AG09309 (cell line): ENCODE measurements at places on chromosomes 2 and 18.

DNA sequence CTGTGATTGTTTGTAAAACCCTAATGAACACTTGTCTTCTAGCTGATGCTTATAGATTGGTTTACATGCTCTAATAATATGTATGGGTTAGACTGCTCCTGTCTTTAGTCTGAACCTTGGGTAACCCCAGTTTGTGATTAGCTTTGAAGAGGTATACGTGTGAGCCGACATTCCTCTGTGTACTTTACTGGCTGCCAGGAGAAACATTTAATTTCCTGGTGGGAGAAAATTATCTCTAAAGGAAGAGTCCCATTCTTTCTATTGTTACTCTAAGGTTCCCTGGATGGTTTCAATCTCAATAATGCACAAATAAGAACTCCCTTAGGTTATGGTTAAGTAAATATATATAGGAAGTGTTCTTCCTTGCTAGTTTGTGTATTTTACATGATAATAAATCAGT is 143.6 kb upstream of the ZSWIM2 start:
- DNase-seq = no peak

- no peak for DNase-seq
These were observed 24.5 kb downstream of the CRACDL start for GRCh38 chr2:98911376-98912154.

DNA sequence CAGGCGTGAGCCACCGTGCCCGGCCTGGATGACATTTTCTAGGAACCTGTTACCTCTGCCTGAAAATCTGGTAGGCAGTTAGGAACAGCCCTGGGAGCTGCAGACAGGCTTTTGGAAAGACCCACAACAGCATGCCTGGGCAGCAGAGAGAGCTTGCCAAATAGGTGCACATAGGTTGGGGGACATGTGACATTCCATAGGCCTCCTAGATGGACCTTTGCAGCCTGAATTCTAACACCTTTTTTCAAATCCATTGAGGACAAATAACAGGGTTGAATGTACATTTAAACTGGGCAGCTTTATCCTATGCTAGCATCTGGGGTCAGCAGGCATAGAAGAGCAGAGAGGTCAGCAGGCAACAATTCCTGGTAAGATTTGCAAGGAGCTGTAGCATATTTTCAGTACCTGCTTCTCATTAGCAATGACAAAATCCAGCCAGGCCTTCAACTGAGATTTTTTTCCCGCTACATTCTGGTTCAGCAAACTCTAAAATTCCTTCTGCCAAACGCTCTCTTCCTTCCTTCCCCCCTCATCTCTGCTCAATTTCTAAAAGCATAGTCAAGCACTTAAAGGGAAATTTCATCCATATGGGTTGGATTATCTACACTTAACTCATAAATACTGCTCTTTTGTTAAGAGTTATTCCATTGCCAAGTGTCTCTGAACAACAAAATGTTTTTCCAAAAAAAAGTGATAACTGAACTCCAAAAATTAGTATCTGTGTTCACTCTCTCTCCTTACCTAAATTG is 75.2 kb downstream of the SOWAHC start:
- no peak for DNase-seq

DNA sequence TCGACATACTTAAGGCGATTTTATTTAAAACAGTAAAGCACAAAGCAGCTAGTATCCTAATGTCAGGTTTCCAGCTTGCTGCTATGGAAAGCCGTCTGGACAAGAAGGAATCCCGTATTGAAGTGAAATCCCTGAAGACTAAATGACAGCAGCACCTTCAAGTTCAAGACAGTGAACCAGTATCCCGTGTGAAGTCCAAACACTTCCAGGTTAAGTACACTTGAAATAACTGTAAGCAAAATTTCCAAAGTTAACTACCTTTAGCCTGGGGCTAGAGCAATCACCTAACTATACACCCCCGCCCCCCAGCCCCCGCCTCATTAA is 1.2 kb downstream of the MBOAT2 start:
- DNase-seq = no peak

- DNase-seq = no peak
These were observed 62.7 kb upstream of the GALNT5 start for GRCh38 chr2:157194844-157195243.

GRCh38 chr2:185689906-185690539 is 48.6 kb upstream of the FSIP2 start:
- DNase-seq = no peak

DNA sequence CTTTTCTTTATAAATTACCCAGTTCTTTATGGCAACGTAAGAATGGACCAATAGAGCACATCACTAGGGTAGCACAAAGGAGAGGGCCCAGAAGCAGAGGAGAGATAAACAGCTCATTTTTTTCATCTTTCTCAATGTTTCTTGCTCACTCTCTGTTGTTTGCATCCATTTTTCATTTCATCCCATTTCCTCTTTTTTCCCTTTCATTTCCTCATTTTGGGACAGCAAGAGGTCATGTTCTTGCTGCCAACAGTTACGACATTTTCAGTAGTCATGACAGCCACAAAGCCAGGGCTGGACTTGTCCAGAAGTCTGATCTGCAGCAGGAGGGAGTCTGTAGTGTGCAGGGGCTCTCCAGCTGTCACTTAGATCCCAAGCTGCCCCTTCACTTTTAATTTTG is 52.7 kb upstream of the CYP1B1 start:
- DNase-seq = no peak
